COLO829 (cell line): ENCODE measurements at places on chromosomes 16 and 17.

GRCh38 chr16:20348365-20349185, 3.9 kb downstream of the UMOD start:
- no peak for DNase-seq

GRCh38 chr17:7557147-7557764, 1.3 kb upstream of the TNFSF13 start:
- no peak for DNase-seq

- no peak for DNase-seq
Observed at GRCh38 chr16:27561216-27561615, 11.3 kb downstream of the KATNIP start.

GRCh38 chr16:55640701-55641327, 15.0 kb upstream of the SLC6A2 start:
- DNase-seq, result no peak

DNA sequence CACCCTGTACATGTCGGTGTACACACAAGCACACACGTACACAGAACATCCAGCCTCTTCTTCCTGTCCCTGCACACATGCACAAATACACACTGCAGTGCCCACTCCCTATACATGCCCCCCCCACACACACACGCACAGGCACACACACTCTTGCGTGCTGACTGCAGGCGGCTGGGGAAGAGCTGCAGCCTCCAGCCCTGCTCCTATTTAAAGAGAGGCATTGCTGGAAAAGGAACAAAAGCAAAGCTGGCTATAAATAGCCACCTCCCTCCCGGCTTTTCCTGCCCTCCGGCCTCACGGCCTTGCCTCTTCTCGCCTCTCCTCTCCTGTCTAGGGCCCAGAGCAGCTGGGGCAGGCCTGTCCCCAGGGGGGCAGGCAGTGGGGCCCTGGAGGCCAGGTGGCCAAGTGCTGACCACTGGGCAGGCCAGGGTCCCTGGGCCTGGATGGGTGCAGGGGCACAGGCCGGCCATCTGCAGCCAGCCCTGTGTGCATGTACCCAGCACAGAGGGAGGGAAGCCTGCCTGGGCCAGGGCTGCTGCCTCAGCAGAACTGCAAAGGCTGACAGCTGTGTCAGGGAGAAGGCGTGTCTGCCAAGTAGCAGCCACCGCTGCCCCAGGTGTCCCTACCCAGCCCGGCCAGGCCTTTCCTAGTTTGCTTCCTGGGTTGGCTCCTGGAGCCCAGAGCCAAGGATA, 25.4 kb downstream of the RTN4RL1 start:
- DNase-seq, result peak; percentile 33

- DNase-seq, result peak; percentile 73
Observed at GRCh38 chr17:2749784-2750181, 331 bp upstream of the CCDC92B start.

DNA sequence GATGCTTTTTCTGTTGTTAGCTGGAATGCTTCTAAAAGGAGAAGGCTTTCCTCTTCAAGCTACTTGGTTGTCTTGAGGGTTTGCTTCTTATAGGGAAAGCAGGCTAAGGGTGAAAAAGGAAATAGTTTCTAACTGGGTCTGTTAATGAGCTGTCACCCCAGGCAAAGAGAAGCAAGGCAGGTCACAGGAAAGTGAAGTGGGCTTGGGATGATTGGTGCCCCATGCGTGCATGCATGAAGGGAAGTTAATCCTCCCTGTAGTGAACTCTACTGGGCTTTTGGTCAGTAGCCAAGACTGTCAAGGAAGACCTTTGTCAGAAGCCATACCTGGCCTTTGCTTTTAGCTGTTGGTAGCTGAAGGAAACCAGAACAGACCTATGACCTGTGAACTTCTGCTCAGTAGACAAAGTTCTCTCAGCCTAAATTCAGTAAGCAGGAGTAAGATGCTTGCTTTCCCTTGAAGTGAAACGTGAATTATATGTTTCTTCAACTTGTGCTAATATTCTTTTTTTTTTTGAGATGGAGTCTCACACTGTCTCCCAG, 16.5 kb downstream of the TENT4B start:
- no peak for DNase-seq

- no peak for DNase-seq
Observed at GRCh38 chr17:691423-691822, 23.2 kb downstream of the VPS53 start.

GRCh38 chr16:73796241-73796640, 500.4 kb upstream of the PSMD7 start:
- DNase-seq, result no peak

- DNase-seq, result peak; percentile 84
Observed at GRCh38 chr17:31269578-31269983, 27.5 kb downstream of the OMG start.

DNA sequence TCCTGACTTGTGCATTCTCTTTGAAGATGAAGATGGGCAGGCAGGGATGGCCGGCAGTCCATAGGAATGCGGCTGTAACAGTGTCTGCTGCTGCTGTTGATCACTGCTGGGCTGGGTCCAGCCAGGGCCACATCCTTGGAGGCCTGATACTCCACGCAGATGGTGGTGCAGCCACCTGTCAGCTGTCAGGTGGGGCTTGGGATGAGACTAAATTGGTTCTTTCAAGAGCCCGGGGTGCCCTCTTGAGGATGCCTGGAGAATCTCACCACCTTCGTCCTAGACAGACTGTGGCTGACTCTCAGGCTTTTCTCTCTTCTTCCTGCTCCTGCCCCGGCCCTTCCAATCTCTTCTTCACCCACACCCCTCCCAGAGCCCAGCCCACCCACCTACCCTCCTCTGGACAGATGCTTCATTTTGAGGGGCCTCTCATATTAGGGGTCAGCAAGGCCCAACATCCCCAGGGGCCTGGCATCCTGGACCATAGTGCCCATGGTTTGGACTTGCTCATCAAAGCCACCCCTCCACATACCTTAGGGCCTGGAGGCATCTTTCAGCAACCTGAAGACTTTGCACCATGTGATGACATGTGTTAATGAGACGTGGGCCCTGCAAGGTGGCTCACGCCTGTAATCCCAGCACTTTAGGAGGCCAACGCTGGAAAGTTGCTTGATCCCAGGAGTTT, 19.1 kb downstream of the OSBPL7 start:
- peak; percentile 40 for DNase-seq

DNA sequence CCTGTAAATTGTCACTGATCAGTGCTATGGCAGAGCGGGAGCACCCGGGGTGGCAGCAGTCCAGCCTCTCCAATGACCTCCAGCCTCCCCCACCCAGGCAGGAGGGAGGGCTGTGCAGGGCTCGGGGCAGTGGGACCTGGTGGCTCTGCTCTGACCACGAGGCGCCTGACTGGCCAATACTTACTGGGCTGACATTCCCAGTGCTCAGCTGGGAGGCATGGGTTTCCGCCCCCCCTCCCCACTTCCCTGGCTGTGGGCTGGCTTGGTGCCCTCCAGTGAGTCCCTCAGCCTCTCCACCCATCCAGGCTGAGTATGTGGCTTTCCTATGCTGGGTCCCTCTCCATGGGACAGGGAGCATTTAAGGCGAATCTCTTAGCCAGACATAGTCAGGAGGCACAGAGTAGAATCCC, 2.7 kb downstream of the SOCS3 start:
- no peak for DNase-seq

DNA sequence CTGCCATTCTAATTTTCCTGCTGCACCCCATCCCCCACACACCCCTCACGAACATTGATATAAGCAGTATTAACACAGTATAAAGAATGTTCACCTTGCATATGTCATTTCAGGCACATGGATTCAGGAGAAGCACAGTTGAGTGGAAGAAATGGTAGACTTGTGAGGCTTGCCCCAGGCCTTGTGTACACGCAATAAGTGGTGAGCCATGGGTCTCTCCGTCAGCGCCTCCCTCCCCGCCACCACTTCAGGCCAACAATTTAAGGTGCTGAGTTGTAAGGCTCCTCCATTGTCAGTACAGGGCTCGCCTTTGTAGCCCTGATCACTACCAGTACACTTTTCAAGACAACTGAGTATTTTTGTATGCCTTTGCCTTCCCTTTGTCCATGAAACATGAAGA, 12.2 kb upstream of the CLEC18C start:
- no peak for DNase-seq

- DNase-seq, result no peak
Observed at GRCh38 chr17:45035848-45036247, 15.6 kb downstream of the DCAKD start.

- DNase-seq, result no peak
Observed at GRCh38 chr17:51666971-51667705, 406.8 kb downstream of the UTP18 start.

GRCh38 chr17:80984749-80985148, 6.9 kb upstream of the CHMP6 start:
- DNase-seq, result no peak

DNA sequence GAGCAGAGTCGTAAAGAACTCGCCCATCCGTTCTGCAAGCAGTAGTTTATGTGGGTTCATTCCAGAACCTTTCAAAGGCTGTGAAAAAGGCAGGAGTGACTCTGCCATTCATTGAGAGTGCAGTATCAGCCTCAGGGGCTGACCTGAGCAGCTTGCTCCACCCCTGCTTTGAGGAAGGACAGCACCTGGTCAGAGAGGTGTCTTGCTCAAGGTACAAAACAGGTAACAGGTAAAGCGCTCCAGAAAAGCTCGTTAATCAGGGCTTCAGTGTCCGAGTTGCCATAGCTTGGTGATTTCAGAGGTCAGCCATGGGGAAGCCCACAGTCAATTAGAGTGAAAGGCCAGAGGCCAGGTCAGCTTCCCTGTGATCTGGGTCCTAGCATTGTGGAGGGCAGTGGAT, 251.1 kb downstream of the ABCC12 start:
- no peak for DNase-seq

GRCh38 chr17:41844971-41845370, 7.3 kb downstream of the KLHL10 start:
- DNase-seq, result no peak

DNA sequence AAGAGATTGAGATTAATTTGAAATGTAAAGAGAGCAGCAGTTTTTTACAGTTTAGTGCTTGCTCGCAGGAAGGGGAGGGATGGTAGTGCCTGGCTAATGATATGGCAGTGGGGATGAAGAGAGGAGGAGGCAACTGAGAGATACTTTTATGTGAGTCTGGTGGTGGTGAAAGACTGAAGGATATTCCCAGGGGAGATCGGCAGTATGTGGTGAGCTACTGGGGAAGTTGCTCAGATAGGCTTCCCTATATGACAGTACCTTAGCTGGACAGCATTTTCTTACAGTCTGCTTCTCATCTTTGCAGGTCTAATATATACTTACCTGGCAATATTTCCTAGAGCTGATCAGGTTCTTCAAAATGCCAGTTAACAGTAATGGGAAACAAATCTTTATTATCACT, 8.6 kb downstream of the CEP95 start:
- DNase-seq, result no peak

DNA sequence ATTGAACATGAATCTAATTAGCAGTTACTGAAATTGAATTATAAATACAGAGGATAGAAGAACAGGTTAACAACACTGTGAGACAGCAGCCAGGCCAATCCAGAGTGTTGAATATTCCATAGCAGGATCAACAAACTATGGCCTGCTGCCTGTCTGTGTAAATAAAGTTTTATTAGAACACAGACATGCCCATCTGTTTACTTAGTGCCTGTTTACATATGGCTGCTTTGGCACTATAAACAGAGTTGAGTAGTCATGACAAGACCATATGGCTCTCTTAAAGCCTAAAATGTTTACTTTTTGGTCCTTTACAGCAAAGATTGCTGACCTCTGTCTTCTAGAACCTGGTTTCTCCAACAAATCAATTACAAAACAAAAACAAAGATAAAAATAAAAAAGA, 115.4 kb upstream of the CDC42EP4 start:
- DNase-seq, result no peak

DNA sequence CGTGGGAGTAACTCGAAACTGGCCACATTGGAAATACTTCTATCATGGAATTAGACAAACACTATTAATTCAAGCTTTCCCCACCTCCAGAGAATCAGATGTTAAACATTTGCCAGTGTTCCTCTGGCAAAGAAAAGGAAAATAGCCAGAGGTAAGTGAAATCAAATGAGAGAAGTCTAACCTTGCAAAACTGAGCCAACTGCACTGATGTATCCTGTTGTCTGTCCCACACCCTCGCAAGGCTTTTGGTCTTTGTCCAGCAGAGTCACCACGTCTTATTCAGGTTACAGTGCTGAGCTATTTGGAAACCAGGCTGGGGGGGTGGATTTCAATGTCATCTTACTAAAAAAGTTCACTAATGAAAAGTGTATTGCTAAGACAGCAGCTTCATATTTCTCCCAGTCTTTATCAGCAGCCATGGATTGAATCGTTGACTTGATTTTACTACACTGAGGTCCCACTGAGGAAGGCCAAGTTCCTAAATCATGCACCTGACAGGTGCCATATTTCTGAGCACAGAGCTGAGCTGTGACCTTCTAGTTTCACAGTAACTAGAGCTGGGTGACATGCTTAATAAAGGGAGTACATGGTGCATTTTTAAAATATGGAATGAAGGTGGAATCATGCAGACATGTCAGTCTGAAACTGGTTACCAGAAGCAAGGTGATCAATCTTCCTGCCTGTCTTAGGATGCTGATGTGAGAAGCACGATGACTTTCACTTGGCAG, 85.2 kb upstream of the HSBP1 start:
- no peak for DNase-seq

DNA sequence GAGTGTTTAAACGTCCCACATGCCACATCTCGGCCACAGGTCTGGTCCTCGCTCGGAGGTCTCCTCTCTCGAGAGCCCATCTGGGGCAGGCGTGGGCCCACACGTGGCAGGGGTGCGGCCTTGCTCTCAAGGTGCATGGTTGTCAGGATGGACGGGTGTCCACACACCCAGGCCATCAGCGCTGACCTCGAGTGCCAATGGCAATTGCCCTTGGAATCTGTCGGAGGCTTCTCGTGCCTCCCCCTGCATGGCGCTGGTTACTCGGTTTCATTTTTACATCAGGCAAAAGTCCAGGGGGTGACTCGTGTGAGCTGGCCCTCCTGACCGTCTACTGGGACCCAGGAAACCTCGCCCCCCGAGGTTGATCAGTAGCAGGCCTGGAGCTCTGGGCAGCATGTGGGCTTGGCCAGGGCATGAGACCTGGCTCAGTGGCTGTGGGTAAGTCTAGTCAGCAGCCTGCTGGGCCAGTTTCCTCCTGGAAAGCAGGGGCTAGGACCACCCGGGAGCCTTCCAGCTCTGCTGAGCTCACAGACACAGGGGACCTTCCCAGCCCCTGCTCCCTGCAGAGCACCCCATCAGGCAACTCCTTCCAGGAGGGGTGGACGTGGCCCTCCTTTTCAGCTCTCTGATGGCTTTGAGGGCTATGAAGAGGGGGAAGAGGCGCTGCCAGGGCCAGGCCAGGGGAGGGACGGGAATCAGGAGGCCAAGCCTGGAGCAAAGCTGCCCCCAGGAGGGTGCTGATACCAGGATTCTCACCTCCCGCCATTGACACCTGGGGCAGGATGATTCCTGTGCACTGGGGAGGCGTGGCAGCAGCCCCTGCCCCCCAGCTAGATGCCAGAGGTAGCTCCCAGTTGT, 3.7 kb upstream of the ZNF469 start:
- DNase-seq, result no peak

- no peak for DNase-seq
Observed at GRCh38 chr16:74451951-74452758, 30.9 kb upstream of the CLEC18B start.

GRCh38 chr17:51159604-51160003, 6.2 kb downstream of the NME1 start:
- no peak for DNase-seq
